ENCODE measurements at places on chromosomes 1 and 21.

DNA sequence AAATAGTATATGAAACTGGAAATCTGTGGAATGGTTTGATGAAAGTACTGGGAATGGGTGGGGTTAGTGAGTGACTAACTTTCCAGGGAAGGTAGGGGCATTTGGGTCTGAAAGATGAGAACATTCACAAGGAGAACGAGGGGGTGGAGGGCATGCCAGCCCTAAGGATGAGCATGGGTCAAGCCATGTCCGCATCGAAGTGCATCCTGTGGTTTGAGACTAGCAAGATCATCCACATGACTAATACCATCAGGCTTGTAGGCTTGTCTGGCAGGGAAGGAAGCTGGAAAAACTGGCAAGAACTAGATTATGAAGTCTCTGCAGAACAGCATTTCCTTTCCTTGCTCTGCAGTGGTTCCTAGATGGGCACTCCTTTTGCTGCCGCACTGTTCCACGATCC lies 70.4 kb upstream of the UBE2U start:
- DNase-seq, result no peak

- DNase-seq, result no peak
Observed at GRCh38 chr1:36771660-36772284, 262.5 kb downstream of the GRIK3 start.

DNA sequence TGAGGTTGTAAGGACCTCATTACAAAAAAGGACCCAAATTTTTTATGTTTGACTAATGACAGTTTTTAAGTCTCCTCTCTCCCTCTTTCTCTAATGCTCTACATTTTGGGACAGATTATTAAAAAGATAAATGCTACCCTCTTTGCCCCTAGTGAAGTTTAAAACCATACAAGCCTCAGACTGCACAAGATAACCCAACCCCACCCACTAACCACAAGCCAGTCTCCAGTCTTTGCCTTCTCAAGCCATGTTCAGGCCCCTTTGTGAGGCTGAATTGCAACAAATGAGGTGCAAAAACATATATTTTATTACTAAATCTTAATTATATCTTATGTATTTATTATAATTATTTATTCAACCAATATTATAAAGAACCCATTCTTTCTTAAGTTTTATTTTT lies 597.2 kb upstream of the BRINP3 start:
- DNase-seq, result no peak

DNA sequence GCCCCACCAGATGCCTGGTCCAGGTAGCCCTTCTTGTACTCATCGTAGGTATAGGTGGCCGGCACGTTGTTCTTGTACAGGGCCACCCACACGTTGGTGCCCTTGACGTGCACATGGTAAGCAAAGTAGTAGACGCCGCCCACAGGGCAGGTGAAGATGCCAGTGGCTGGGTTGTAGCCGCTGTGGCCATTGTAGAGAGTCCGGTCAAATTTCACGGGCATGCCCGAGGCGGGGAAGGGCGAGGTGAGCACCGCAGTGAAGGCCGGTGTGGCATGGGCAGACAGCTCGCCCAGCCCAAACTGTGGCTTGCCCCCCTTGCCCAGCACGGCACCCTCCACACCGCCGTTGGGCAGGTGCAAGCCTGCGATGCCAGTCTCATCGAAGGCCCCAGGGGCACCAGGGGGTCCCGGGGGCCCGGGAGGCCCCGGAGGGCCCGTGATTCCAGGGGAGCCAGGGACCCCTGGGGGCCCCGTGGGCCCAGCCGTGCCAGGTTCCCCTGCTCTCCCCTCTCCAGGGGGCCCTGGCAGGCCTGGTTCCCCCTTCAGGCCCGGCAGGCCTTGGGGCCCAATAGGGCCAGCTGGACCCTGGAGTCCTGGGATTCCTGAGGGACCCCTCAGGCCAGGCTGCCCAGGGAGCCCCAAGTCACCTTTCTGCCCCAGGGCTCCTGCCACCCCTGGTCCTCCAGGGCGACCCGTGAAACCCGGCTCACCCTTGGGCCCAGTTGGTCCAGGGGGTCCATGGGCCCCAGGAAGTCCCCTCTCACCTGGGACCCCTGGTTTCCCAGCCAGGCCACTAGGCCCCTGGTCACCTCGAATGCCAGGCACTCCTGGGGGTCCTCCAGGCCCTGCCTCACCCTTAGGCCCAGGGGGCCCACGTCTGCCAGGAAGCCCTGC lies 9.2 kb downstream of the ADPRS start:
- no peak for DNase-seq

- DNase-seq, result no peak
Observed at GRCh38 chr1:241413386-241413785, 56.4 kb upstream of the RGS7 start.

- DNase-seq, result no peak
Observed at GRCh38 chr21:35438643-35439404, 389.7 kb upstream of the RUNX1 start.

DNA sequence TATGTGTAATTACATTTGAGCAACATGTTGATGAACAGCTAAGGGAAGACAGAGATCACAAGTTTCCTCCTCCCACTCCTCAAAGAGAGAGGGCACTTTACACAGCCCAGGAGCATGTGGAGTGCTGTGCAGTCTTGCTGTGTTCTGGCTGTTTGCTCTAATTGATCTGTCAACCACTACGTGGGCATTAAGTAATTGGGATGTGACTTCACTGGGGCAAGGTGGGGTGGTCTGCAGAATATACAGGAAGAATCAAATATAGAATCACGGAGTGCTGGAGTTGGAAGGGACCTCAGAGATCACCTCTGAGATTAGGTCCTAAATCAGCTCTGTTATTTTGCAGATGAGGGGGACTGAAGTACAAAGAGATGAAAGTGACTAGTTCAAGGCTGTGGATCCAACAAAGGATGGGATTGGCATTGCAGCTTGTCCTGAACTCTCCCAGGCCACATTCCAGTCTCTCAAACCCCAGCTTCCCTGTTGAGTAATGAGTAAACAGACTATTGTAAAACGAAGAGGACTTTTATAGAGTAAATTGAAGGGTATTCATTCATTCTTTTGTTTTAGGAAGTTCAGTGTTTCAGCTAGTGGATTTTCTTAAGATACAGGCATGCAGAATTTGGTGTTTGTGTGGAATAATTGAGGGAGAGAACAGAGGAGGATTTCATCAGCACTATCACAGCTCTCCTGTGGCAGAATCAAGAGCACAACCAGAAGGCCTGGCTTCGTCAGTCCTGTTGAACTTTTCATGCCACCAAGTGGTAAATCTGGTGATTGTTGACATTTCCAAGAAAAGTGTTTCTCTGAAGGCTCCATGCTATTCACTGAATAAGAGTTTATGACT lies 22.4 kb downstream of the NOS1AP start:
- no peak for DNase-seq

DNA sequence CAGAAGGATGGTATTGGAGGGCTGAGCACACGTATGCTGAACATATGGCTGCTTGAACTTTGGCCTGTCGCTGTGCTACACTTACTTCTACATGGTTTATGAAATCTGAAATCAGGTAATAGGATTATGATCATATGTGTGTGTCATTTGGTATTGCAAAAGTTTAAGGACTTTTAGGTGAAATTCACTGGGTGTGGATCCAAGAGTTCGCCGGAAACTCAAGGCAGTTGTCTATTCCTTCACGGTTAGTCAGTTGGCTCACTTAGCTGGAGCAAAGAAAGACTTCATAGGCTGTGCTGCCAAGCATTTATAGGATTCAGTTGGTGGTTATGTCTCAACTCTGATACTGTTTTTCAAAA lies 927 bp downstream of the UAP1 start:
- DNase-seq, result no peak

DNA sequence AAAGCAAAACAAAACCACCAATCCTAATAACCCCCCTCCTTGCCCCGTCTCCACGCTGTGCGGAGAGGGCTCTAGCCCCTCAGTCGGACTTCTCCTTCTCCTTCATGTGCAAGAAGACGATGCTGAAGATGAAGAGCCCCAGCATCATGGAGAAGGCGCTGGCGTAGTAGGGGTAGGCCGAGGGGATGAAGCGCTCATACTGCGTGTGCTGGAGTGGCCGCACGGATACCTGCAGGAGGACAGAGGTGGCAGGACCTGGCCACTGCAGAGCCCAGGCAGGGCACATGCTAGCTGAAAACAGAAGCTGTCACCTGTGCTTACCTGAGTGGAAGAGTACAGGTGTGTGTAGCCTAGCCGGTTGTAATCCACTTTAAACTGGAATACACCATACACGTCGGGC lies 8.9 kb downstream of the DDOST start:
- no peak for DNase-seq

GRCh38 chr1:91121366-91121765 lies 99.5 kb upstream of the ZNF644 start:
- DNase-seq, result no peak

GRCh38 chr1:14245954-14246353 lies 352.5 kb upstream of the KAZN start:
- DNase-seq, result no peak

DNA sequence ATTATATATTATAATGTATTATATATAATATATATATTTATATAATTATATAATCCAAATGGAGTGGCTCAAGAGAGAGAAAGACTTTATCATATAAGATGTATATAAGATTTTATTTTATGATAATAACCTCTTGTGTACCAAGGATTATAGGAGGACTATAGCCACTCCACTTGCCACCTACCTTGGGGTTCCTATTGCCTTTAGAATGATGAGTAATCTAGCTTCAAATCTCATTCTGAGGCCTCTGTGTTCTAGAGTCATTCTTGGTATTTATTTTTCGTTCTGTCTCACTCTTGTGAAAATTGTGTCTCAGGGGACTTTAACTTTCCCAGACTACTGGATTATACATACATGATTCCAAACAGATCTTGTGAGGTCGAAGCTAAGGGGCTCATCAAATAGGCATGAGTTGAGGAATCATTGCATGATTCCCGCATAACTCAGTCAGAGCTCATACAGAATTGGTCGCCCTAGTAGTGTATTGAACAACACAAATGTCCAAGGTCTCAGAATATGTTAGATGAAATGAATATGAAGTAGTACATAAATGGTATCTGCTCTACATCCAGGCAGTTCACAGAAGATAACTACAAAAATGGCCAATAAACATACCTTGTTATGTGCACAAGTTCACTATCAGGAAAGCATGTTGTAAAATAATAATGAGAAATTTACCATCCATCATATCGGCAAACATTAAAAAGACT lies 159.5 kb upstream of the RNPC3 start:
- DNase-seq, result no peak

GRCh38 chr1:116690849-116691406 lies 23.4 kb upstream of the IGSF3 start:
- no peak for DNase-seq

GRCh38 chr1:185566995-185567394 lies 167.2 kb upstream of the HMCN1 start:
- no peak for DNase-seq

DNA sequence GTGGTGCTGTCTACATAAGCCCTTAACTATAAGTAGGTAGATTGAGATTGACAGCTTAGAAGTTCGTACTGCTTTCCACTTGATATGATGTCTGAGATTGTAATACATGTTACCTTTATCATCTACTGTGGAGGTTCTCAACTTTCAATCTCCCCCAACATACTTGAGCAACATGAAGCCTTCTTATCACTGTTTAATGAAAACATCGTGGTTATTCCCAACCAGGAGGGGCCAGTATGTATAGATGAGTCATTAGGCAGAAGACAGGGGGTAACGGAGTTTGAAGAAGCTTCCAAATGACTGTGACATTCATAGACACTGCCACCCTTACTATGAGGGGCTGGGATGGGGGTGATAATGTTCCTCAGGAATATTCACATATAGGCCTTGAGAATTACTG lies 36.0 kb downstream of the CENPF start:
- no peak for DNase-seq

DNA sequence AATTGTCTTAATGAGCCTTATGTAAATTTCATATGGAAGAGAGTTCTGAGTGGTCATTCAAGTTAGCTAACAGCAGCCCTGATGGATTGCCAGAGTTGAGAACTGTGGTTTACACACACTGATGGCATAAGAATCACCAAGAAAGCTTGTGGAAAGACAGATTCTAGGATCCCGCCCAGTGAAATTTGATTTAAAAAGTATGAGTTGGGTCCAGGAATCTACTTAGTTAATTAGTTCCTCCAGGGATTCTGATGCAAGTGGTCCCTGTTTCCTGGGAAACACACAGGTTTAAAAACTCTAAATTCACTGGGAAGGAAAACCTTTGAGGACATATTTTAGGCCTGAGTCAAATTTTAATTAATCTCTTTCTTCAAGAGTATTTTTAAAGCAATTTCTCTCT lies 144.3 kb downstream of the NTPCR start:
- no peak for DNase-seq

DNA sequence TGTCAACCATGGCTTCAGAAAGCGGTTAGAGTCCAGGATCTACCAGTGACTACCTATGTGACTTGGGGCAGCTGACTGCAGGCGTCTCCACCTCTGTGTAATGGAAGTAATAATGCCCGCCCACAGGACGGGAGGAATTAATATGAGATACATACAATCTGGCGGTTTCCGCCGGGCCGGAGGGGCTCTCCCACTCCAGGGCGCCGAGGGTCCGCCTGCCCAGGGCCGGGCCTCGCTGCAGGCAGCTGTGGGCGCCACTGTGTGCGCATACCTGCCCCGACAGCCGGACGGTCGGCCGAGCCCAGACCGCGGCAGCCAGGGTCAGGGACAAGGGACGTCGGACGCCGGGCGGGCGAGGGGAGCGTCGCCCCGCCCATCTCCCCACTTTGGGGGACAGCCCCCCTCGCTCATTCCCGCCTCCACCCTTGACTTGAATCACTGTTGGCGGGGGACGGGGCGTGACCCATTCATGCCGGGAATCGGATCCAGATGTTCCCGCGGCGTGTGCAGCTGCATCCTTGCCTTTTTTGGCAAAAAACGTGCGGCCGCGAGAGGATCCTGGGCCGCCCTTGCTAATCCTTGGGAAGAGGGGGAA lies 6.0 kb upstream of the SF3A3 start:
- no peak for DNase-seq

GRCh38 chr1:29354511-29355098 lies 118.3 kb downstream of the PTPRU start:
- no peak for DNase-seq

- no peak for DNase-seq
Observed at GRCh38 chr1:113683384-113684152, 75.7 kb downstream of the PHTF1 start.

GRCh38 chr1:167081594-167082156 lies 8.5 kb downstream of the GPA33 start:
- DNase-seq, result no peak

DNA sequence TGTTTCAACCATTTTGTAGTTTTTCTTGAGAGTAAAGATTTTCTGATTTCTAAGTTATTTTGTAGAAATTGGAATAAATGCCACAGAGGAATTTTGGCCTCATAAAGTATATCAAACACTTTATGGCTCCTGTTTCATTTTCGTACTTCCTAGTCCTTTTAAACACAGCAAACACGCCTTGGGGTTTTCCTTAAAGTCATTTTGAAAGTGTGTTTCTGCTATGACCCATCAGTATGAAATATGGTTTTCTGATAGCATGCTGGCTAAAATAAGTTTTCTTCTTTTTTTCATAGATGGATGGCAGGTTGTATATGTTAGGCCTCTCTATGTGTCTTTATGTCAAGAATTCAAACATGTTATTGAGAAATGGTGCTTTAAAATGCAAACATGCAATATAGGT lies 940.1 kb upstream of the TMPRSS15 start:
- DNase-seq, result no peak
